ENCODE measurements at places on chromosomes 5 and 9. TPM values are rescaled to one million over a fixed set of nuclear protein-coding genes. Genes with fewer than 3 reads are reported as not detected.

DNA sequence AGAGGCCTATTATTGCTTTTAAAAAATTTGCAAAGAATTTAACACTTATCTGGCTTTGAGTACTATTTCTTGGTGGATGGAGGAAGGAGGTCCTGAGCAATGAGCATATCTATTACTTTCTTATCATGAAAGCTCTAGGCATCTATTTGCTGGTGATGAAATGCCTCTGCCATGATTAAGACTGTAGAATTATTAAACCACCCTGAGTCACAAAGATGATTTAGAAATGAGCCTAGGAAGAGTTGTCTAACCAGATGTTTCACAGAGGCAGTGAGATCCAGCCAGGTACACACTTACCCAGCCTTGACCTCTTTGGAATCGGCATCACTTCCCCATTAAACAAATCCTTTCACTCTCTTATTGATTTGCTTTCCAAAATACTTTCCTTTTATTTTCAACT is 304.4 kb upstream of the KIF2A start:
- no peak for DNase-seq

GRCh38 chr5:86572825-86573517 is 44.8 kb upstream of the COX7C start:
- DNase-seq, result no peak

DNA sequence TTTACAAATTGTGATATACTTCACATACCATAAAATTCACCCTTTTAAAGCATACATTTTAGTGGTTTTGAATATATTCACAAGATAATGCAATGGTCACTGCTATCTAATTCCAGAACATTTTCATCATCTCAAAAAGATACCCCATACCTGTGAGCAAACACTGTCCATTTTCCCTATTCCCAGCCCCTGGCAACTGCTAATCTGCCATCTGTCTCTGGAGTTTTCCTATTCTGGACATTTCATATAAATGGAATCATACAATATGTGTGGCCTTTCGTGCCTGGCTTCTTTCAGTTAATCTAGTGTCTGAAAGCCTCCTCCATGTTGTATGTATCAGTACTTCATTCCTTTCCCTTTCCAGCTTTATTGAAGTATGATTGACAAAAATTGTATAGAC is 14.7 kb downstream of the SNX30 start:
- DNase-seq, result no peak

- no peak for DNase-seq
Measured at GRCh38 chr5:157750320-157750719, 6.8 kb downstream of the LSM11 start.

DNA sequence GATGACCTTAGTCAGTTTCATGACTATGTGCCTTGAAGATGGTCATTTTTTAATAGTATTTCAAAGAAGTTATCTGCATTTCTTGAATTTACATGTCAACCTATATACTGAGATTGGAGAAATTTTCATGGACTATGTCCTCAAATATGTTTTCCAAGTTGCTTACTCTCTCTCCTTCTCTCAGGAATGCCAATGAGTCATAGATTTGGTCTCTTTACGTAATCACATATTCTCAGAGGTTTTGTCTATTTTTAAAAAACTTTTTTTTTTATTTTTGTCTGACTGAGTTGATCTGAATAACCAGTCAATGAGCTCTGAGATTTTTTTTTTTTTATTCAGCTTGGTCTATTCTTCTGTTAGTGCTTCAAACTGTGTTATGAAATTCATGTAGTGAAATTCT is 374.7 kb upstream of the GRIN3A start:
- DNase-seq, result no peak

Gene NR4A3
- total RNA-seq, result 2.5 TPM

Gene GMCL2
- total RNA-seq, result not detected

Gene DOLPP1
- total RNA-seq, result 46.1 TPM

Gene SELENOP
- total RNA-seq, result 1,529 TPM
